Inflammatory macrophage treated with lipopolysaccharide for 1 hour (primary cell): ENCODE measurements at places on chromosomes 6 and 20.

- DNase-seq, result no peak
These were observed 494.3 kb downstream of the EPM2A start for GRCh38 chr6:145241039-145241438.

DNA sequence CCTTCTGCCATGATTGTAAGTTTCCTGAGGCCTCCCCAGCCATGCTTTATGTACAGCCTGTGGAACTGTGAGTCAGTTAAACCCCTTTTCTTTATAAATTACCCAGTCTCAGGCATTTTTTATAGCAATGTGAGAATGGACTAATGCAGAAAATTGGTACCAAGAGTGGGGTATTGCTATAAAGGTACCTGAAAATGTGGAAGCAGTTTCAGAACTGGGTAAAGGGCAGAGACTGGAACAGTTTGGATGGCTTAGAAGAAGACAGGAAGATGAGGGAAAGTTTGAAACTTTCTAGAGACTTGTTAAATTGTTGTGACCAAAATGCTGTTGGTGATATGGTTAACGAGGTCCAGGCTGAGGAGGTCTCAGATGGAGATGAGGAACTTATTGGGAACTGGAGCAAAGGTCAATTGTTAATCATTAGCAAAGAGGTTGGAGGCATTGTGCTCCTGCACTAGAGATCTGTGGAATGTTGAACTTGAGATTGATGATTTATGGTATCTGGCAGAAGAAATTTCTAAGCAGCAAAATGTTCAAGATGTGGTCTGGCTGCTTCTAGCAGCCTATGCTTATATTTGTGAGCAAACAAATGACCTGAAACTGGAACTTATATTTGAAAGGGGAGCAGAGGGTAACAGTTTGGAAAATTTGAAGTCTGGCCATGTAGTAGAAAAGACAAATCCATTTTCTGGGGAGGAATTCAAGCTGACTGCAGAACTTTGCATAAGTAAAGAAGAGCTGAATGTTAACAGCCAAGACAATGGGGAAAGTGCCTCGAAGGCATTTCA, 79.0 kb upstream of the GMDS start:
- DNase-seq, result no peak

GRCh38 chr6:142635130-142635529, 309.8 kb downstream of the HIVEP2 start:
- DNase-seq, result no peak

GRCh38 chr20:46595933-46596332, 45.5 kb upstream of the OCSTAMP start:
- no peak for DNase-seq

- peak; percentile 69 for DNase-seq
These were observed at the start of gene SYTL3 for GRCh38 chr6:158649289-158650143. TSS of gene SYTL3 (plus strand) at chr6:158650054. CDS start at chr6:158663269, 13,215 bp downstream.

- no peak for DNase-seq
These were observed 41.8 kb upstream of the APCDD1L start for GRCh38 chr20:58556961-58557360.

DNA sequence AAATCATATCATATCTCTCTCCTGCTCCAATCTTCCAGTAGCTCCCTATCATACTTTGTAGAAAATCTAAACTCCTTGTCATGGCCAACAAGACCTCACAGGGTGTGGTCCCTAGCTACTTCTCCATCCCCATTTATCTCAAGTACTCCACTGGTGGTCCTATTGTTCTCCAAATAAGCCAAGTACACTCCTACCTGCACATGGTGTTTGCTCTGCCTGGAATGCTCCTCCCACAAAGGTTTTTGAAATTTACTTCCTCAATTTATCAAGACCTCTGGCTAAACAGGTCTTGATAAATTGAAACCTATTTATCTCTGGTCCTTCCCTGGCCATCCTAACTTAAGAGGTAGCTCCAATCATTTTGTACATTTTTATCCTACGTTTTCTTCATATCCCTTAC, 12.1 kb downstream of the TMX4 start:
- no peak for DNase-seq

- no peak for DNase-seq
These were observed 127.4 kb upstream of the HCRTR2 start for GRCh38 chr6:55046869-55047422.

GRCh38 chr6:82588020-82588419, 224.4 kb downstream of the TPBG start:
- no peak for DNase-seq

DNA sequence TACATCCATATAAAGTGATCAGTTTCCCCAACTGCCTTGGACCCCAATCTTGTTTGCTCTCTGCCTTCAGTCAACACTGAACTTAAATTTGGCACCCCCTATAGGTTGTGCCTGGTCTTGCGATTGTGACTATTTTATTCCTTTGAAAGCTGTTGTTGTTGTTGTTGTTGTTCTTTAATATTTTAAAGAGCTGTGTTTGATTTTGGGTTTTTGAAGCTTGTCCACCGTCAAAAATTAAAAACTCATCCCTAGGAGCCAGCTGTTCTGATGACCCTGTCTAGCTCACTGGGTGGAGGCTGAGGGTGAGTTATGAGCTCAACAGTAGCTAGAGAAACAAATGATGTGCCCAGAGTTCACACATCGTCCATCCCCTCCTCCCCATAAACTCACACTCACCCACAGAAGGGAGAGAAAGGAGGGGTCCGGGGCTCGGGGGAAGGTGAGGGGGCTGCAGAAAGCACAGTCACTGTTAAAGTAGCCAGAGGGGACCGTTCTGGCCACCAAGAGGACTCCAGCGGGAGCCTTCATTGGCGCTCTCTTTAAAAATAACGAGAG, 4.0 kb downstream of the SIM1 start:
- no peak for DNase-seq

DNA sequence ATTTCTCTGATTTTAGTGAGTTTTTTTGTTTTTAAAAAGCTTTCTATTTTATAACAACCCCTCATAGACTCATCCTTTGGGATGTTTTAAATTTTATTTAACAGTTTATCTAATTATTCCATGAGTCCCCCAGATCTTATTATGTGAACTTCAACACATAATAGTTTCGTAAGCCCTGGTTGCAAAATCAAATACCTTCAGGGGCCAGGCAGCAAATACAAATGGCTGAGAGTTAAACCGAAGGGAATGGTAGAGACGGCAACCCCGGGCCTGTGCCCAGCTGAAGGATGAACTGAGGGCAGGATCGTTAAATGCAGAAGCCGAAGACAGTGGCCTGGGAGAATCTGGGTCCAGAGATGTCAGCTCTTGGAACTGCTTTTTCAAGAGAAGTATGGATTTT, 88.4 kb downstream of the RTN4IP1 start:
- DNase-seq, result no peak

DNA sequence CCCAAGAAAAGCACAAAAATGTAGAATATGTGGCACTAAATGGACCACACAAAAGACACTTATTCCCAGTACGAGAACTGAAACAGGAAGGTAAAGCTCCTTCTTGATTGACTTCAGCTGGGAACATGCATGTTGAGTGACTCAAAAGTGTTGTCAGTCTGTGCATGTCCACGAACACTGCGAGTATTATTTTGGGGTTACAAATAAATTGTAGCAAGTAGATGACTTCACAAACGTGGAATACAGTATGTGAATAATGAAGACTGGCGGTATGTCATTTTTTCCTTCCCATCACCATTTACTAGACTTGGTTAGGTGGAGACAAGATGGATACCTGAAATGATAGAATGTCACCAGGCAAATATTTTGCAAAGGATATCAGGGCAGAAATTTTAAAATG, 45.4 kb downstream of the L3MBTL3 start:
- DNase-seq, result no peak

GRCh38 chr20:3543901-3544507, 73.2 kb downstream of the ATRN start:
- DNase-seq, result no peak

GRCh38 chr6:109472132-109472995, 10.7 kb downstream of the ZBTB24 start:
- no peak for DNase-seq

DNA sequence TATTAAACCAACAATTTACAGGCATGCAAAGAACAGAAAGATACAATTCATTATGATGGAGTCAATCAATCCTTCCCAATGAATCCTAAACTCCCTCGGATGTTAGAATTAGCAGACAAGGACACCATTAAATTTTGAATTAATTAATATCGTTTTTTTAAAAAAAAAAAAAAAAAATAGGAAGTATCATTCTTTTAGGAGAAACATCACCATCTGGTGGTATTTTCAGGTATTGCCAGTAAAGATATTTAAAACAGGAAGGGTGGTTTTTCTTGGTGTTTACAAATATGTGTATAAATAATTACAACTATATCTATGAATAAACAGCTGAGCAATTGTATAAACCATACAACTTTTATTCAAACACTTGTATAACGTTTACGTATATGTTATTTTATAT, 564.4 kb downstream of the HAO1 start:
- DNase-seq, result peak; percentile 33

DNA sequence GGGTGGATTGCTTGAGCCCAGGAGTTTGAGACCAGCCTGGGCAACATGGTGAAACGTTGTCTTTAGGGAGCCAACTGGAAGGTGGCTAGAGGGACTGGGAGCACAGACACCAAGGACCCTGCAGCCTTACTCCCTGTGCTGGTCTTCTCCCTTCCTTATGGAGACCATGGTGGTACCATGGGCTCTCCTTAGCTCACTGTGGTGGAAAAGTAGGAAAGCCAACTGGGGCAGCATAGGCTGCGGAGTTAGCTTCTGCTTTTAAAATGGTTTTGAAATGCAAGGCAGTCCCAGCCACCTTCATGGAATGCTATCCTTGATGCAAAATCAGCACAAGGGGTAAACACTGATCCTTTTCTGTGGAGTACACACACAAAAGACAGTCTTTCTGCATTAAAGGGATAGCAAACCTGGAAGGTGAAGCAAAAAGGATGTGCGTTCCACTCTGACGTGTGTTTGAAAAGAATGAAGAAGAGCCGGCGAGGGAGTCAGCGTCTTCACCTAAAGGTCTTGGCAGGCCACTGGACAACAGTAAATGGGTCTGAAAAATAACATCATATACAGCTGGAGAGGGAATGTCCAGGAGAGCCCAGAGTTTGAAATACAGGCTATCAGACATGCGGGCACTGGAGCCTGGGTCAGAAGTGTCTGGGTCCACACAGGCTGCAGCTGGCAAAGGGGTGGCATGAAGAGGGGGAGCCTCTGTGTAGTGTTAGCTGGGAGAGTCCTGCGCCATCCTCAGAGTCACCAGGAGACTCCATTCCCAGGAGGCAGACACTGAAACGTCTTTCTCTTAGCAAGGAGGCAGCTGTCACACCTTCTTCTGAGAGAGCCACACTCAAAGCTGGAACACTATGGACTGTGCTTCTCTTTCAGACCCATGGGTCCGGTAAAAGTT, 58.5 kb downstream of the GPR6 start:
- no peak for DNase-seq

DNA sequence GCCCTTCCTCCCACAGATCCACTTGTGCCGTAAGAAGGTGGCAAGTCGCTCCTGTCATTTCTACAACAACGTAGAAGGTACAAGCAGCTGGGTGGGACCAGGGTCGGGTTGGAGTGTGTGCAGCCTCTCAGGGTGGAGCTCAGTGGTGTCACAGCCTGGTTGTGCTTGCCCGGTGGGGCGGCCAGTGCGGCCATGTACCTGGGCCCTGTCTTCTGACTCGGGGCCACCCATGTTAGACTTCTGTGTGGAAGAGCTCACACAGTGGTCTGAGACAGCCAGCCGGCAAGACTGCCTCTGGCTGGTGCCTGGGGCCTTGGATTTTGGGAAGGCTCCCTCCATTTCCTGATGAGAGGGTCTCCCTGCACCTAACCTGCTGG, 4.7 kb downstream of the RTEL1 start:
- DNase-seq, result no peak

DNA sequence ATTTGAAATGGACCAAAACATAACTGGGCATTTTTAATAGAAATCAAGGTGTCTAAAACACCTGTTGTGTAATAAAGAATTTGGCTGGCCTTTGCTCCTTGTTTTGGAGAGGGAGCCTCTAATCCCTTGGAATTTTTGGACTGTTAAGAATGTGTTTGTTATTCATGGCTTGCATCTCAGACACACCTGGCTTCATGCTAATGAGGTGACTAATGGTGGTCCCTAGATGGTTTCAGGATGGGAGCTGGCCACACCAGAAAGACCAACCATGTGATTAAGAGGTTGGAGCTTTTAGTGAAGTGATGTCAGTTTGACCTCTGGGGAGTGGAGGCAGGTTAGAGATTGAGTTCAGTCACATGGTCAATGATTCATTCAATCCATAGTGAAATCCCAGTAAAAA, 328.4 kb downstream of the DHX35 start:
- no peak for DNase-seq

GRCh38 chr6:109166673-109167072, 71.4 kb downstream of the CEP57L1 start:
- DNase-seq, result no peak

- no peak for DNase-seq
These were observed 125.8 kb downstream of the VEGFA start for GRCh38 chr6:43895656-43896328.

- DNase-seq, result no peak
These were observed at the start of gene CAP2 for GRCh38 chr6:17392978-17393891. TSS of gene CAP2 (plus strand) at chr6:17393595. CDS start at chr6:17421556, 27,961 bp downstream.

GRCh38 chr6:71608646-71609045, 277.7 kb upstream of the RIMS1 start:
- DNase-seq, result no peak

DNA sequence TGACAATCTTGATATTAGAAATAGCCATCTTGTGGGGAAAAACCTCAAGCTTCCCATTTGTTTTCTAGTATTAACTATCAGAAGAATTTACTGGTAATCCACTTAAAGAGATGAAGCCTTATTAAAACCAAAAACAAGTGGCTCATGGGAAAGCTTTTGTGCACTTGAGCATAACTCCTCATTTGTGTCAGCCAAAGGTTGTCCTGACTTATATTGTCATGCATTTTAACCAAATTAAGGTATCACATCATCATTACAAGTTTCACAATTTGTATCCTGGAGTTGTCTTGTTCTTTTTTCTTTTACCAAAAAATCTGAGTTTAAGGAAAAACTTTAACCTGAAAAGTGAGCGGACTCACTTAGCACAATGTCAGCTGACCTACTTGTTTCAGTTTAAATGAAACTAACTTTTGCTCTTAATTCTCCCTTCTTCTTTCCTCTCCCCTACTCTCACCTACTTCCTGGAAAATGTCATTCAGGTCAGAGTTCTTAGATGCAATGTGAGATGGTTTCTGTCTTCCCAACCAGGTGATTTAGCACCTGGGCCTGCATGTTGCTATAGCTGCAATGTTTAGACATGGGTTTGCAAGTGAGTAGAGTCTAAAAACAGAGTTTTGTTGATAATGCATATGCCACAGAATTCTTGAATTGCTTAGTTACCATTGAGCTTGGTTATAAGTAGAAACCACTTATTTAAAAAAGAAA, 82.8 kb downstream of the TNFAIP3 start:
- DNase-seq, result no peak
